Stimulated activated CD4-positive, alpha-beta T cell treated with anti-CD3 and anti-CD28 coated beads, Interleukin-4, amount 100 ng/mL, for 24 hours (primary cell): ENCODE measurements at places on chromosomes 6 and 20.

DNA sequence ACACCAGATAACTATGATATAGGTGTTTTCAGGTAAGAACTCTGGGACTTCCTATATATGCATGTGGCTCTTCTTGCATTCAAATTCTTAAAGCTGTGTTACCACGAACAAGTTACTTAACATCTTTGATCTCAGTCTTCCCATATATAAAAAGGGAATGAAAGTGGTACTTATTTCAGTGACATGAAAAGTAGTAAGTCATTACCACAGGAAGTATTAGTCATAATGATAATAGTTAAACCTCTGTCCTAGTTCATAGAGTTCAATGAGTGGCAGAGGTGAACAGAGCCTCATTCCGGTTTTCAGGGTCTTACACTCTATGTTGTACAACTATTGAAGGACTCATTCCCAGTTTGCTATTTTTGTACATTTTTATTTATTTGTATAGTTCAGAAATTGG is 237.0 kb downstream of the NKAIN2 start:
- DNase-seq: no peak

DNA sequence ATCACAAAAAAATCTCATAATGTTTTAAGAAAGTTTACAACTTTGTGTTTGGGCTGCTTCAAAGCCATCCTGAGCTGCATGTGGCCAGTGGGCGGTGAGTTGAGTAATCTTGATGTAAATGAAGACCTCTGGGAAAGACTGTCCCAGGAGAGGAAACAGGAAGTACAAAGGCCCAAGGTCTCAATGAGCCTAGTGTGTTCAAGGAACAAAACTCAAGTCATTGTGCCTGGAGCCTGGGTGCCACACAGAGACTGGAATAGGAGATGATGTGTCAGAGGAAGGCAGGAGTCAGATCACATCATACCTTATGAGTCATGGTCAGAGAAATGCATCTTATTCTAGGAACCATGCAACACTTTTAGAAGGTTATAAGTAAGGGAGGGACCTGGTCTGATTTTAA is 51.5 kb downstream of the COL19A1 start:
- DNase-seq: no peak

GRCh38 chr6:144334150-144334708 is 49.1 kb downstream of the UTRN start:
- DNase-seq: peak; percentile 66

- DNase-seq: no peak
These were observed 10.5 kb upstream of the SCUBE3 start for GRCh38 chr6:35203152-35203670.

DNA sequence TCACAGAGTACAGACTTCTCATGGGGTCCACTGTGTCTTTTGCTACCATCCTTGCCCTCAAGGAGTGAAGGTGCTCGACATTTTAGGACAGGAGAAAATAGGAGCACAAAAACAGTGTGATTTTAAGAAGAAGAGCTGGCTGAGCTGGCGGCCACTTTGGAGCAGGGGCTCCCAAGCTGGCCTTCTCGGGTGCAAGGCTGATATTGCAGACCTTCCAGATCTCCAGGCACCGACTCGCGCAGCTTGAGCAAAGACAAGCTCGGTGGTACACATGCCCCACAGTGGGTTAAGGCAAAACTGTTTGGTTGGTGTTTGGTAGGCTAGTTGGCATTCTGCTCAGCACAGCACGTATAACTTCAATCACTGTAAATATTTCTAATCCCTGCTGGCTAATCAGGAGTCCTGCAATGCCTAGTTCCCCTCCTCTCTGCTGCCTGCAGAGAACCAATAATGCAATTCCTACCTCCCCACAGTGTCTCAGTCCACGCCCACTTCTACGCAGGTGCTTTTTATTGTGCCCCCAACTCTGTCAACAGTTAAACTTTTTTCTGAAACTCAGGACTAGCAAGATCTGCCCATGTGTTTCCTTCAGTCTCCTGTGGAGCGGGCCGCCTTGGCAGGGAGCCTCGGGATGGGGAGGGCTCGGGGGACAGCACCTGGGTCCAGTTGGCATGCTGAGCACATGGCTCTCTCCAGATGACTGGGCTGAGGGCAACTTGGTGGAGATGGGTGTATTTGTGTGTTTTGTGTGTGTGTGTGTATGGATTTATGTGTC is 12.7 kb upstream of the SMOC2 start:
- DNase-seq: no peak

DNA sequence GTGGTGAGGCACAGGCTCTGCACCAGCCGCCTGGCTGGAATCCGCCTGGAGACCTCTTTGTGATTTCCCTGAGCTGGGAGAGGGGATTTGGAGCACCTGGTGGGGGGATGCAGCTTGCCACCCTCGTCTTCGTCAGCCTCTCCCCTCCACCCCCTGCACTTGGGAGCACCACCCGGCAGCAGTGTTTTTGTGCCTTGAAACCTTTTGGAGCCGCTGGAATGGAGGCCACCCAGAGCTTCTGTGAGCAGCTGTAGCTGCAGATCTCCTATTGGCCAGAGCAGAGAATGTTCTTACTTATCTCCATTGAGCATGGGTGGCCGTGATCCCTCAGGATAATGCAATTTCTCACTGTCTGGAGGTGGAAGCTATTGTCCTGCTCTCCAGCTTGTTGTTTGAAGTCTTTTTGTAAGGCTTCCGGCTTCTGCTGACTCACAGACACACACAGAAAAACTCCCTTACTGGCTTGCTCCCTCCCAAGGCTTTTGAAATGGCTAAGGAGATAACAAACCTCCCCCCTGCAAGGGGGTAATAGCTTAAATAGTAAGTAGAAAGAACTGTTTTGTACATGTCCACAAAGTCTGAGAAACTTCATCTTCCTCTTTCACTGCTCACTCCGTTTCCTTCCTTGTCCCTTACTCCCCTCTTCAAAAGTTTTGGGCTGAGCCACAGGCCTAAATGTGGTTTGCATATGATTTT is 271.2 kb downstream of the PRL start:
- no peak for DNase-seq

DNA sequence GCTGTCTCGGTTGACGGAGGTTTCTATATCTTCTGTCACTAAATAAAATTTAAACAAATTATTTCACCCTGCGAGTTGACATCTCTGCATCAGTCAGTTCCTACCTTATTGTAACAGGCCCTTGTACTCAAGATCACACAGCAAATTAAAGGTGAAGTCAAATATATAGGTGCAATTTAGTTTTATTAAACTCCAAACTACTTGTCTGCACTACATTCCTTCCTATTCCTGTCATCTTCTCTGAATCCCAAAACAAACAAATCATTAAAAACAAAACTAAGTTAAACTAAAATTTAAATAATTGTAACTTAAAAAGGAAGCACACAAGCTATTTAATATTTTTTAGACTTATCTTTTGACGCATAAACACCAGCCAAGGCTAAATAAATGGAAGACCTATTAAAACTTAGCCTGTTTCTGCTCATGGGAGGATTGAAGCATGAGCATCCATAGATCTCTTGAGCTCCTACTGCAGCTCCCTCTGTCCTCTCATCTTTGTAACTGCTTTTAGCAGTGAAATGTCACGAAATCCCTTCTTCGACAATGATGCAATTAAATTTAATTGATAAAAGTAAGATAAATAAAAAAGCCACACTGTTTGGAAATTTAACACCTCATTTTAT is 1152.3 kb upstream of the GJE1 start:
- DNase-seq: no peak

DNA sequence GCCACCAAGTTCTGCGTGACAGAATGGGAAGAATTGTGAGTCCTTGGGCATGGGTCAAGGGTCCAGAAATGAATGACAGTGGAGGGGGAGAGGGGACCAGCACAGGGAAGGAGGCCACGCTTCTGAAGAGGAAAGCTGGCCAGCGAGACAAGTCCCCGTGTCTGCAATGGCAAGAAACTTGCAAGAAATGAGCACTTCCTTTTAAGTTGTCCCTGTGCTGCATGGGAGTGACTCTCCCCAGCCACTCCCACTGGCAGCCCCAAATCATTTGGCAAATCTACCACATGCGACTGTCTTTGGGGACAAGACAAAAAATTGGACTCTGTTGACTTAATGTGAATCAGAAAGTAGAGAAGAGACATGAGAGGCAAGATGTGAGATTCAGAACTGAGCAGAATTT is 242.2 kb upstream of the RREB1 start:
- DNase-seq: no peak

DNA sequence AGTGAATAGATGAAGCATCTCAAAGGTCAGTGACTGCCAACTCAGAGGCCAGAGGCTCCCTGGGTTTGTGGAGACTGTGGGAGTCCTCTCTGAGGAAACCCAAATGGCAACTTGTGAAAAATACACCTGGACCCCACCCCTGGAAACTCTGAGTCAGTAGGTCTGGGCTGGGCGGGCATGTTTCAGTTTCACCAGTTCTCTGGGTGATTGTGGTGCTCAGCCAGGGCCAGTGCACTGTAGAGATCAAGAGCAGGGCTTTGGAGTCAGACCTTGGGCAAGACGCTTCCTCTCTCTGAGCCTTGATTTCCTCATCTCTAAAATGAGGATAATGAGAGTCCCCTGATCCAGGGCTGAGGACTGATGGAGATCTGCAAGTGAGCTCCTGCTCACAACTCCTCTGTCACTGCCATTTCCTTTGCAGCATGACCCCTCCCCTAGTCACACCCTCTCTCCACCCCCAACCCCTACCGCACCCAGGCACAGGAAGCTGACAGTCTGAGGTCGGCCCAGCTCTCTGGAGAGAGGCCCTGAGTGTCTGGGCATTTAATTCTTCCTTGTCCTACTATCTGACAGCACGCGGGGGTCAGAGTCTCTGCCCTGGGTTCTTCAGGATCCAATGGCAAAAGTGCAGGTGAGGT is 5.1 kb downstream of the DEF6 start:
- peak; percentile 91 for DNase-seq

- no peak for DNase-seq
These were observed 126.9 kb downstream of the KCNQ5 start for GRCh38 chr6:72748759-72749158.

DNA sequence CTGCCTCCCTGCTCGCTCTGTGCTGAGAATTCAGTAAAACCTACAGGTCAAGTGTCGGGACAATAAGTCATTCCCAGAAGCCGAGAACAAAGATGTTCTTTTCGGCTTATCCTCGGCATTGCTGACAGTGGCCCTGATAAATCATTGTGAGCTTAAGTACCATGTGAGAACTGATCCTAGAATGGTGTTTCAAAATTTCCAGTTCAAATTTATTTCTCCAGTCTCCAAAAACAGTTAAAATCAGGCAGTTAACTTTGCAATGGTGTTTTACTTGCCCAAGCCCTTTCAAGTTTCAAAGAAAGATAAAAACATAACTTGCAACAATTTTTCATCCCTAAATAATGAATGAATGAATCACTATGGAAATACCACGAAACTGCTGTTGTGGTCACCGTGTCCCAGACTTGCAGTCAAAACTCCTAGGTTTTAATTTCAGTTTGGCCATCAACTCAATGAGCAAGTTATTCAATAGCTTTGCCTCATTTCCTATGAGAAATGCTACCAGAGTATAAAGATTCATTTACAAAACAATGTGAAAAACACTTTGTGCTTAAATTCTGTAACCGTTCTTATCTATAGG is 4.3 kb downstream of the ATP5F1E start:
- no peak for DNase-seq

DNA sequence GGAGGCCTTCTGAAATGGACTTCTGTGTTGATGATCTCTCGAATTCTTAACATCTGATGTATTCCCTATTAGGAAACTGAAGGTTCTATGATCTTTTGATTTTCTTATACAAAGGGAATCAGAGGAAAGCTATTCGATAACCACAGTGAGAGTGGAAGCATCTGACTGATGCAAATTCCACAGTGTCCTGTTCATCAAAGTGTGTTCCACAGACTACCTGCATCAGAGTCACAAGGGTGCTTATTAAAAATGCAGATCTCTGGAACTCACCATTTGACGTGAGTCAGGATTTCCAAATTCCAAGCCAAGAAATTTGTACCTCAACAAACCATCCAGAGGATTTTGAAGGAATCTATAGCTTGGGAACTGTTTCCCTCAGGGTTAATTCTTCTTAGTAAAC is 4.4 kb upstream of the MEP1A start:
- no peak for DNase-seq

- no peak for DNase-seq
These were observed 161.7 kb upstream of the LAMP5 start for GRCh38 chr20:9352739-9353138.

DNA sequence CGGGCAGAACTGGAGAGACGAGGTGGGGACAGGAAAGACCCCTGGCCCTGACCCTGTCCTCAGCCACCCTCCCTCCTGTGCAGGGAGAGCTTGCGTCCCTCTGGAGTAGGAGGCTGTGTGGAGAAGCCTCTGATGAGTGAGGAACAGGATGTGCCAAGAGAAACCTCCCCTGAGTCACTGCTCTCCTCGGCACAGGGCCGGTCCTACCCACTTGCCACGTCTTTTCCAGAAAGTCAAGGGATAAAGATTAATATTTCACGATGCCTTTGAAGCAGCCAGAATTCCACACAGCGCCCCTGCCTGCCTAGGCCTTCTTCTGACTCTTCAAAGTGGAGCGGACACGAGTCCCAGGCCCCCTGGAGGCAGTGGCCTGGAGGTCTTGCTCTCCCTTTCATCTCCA is 34.9 kb upstream of the THBS2 start:
- DNase-seq: no peak

DNA sequence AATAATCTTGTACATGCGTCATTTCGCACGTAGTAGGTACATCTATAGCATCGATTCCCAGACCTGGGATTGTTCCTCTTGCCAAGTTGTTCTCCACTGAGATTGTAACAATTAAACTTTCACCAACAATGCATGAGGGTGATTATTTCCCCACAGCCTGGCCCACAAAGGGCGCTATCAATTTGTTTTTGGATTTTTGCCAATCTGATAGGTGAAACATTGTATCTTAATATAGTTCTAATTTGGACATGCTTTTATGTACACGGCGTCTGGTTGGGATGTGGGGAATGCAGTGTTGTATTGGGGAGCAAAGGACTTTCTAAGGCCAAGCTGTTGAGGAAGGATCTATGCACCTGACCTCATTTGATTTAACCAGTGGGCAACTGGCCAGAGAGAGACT is 59.5 kb downstream of the VEGFA start:
- no peak for DNase-seq

- peak; percentile 40 for DNase-seq
These were observed 180.4 kb downstream of the ZNF217 start for GRCh38 chr20:53413186-53413631.

GRCh38 chr6:144678844-144679243 is 393.7 kb downstream of the UTRN start:
- DNase-seq: no peak
